Dermis microvascular lymphatic vessel endothelial cell (primary cell): ENCODE measurements at places on chromosomes 5 and 9. TPM values are rescaled to one million over a fixed set of nuclear protein-coding genes. Genes with fewer than 3 reads are reported as not detected.

The PCDHB15 gene
- 0.26 and 0.76 TPM in 2 replicates for total RNA-seq

The APBA1 gene
- 7.1 and 9.4 TPM in 2 replicates for total RNA-seq

The ABCA1 gene
- 9.2 and 9.9 TPM in 2 replicates for total RNA-seq

The IL13 gene
- not detected in 2 replicates for total RNA-seq

The RLN1 gene
- total RNA-seq = 0.13 TPM in 1 of 2 replicates, not detected in the other

The CARD9 gene
- total RNA-seq = 0.13 and 0.26 TPM in 2 replicates

The IRGM gene
- not detected in 2 replicates for total RNA-seq

The TTC23L gene
- 0.13 and 0.26 TPM in 2 replicates for total RNA-seq

The MRPL41 gene
- total RNA-seq = 45.6 and 45.8 TPM in 2 replicates

The KCTD16 gene
- under 0.01 TPM in 2 replicates for total RNA-seq

The OSMR gene
- 8.0 and 11.3 TPM in 2 replicates for total RNA-seq

The TEK gene
- total RNA-seq = 147 and 167 TPM in 2 replicates
